ENCODE measurements at places on chromosomes 4 and X.

DNA sequence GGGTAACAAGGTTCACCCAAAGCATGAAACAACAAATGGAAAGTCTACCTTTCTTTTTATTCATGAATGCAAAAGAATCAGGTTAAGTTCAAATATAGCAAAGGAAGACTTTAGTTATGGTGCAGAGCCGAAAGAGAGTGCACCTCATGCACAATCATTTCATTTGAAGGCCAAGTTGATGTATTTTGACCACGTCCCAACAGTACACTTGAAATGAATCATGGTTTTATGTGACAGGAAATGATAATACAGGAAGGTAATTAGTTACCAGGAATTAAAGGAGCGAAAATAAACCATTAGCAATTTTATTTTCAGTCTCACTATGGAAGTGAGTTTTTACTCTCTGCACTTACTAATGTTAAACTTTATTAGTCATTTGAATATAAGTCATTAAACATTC is 281.2 kb upstream of the DIAPH2 start:
- no peak for DNase-seq

- no peak for DNase-seq
These were observed 59.7 kb downstream of the RAI2 start for GRCh38 chrX:17801431-17801830.

DNA sequence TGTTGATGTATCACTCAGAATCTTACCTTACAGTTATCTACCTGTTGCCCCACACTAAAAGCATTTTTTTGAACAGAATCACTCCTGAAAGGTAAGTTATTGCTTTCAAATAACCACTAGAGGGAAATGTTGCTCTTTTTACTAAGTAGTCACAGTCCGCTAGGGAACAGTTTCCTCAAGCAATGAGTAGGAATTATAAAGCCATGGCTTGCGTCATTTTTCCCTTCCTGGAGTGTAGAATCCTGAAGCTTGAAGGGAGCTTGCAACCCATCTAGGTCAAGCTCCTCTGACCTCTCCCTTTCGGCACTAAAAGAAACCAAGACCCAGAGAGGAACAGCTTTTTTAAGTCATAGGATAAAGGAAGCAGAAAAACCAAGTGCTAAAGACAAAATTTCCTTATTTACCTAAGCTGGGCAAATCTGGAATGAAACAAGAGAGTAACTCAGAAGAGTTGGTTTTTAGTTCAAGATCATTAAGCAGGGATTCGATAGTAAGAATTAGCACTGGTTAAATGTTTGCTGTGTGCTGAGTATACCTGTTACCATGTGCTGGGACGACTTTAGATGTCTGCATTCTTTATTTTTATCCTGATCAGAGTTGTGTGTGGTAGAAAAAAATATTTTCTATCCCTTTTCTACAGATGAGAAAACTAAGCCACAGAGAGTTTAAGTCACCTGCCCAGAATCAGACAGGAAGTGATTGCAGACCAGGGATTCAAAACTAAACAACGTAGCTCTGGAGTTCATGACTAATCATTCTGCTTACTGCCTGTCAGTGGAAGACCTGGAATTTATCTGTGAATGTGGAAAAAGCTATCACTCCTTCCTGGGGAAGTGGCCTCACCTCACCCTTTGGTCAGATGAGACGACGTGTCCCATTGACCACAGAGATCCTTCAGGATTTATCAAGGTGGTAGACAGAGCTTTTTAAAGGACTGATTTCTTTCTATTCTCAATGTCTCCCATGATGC is 631.5 kb downstream of the RAB28 start:
- DNase-seq = peak; percentile 46

- DNase-seq = peak; percentile 12
These were observed 34.1 kb upstream of the ZNF81 start for GRCh38 chrX:47802589-47802988.

DNA sequence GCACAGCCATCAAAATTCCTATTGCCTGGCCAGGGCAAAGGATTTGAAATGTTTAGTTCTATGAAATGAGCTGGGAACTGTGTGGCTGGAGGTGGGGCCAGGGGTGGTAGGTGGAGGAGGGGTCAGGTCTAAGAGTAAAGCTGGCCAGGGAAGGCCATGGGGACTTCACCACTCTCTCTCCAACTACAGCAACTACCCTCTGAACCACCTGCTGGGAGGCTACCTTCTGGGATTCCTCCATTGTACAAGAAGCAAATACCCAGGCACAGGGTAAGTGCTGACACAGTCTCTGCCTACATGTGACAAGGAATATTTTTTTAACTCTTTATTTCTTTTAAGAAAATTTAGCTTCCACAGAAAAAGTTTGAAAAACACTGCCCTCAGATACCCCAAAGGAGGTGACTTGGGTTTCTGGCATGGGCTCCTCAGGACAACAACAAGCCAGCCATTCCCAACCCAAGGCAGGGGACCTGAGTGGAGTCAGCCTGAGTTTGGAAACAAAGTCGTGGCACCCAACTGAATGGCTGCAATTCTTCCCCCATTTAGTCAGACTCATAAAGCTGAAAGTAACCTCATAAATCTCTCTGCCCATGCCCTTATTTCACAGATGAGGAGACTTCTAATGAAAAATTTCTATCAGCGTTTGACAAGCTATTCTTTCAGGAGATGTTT is 593.8 kb upstream of the DIPK2B start:
- DNase-seq = no peak

- no peak for DNase-seq
These were observed 206.7 kb downstream of the SHROOM3 start for GRCh38 chr4:76641758-76642157.

DNA sequence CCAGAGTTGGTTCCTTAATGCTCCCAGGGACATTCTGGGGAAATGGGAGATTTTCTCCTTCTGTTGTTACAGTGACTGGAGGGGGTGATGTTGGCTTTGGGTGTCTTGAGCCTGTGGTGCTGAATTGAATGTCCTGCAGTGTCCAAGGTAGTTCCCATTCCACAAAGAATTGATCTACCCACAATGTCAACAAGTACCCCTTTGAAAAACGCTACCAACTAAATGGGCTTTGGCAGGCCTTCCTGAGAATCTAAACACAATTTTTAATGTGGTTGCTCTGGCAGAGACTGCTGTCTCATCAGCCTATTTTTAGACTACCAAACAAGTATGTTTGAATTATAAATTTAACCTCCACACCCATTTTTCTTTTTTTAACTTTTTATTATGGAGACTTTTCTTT is 69.4 kb downstream of the CCKAR start:
- no peak for DNase-seq

DNA sequence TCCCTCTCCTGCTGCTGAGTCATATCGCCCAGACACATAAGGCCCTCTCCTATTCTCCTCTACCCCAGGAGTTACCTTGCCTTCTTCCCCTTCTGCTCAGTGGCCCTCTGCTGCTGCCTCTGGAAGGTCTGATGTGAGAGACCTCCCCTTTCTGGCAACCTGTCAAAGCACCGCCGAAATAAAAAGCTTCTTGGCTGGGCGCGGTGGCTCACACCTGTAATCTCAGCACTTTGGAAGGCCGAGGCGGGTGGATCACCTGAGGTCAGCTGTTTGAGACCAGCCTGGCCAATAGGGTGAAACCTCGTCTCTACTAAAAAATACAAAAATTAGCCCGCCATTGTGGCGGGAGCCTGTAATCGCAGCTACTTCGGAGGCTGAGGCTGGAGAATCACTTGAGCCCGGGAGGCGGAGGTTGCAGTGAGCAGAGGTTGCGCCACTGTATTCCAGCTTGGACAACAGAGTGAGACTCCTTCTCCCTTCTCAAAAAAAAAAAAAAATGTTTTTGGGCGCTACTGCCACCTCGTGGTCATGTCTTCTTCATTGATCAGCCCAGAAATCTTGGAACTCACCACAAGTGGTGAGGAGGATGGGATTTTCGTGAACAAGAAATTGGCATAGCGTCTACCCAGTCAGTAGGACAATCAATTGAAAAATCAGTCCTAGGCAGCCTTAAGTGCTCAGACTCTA is 8.6 kb upstream of the ZXDA start:
- DNase-seq = no peak

- no peak for DNase-seq
These were observed 7.2 kb upstream of the CTAG2 start for GRCh38 chrX:154660541-154660940.

GRCh38 chrX:140091125-140091886 is 126.0 kb upstream of the CXorf66 start:
- DNase-seq = no peak

DNA sequence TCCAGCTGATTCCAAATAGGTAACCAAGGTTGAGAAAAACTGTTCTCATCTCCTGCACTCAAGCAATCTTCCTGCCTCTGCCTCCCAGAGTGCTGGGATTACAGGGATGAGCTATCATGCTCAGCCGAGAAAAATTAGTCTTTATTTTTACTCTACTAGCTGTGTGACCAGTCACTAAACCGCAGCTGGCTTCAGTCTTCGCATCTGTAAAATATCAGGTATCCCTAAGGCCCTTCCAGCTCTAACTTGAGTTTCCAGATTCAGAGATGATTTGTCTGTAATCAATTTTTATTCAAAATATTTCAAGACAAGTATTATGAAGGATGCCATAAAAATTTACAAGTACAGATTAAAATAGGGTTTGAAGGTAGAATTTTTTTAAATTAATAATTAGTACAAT is 3.5 kb downstream of the ADH6 start:
- DNase-seq = no peak

GRCh38 chr4:168791376-168791775 is 218.7 kb downstream of the CBR4 start:
- DNase-seq = no peak

DNA sequence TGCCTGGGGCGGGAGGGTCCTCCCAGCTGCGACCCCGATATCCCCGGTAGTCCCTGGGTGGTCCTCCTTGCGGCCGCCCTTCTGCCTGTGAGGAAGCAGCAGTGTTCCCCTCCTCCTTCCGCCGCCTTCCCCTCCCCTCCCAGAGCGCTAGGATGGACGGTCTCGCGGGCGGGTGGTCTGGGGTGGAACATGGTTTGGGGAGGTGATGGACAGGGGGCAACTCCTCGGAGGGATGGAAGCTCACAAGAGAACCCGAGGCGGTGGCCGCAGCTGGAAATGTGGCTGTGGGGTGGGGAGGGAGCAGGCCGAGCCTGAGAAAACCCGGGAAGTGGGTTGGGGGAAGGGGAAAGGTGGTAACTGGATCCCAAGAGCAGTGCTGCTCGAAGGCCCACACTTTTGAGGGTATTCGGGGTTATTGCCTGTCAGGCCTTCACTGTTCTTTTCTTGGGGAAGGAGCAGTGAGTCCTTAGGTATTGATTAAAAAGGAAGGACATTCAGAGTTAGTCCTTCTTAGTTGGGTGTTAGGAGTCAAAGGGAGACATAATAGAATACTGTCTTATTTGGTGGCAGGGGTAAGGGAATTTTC is 581 bp downstream of the UBE2K start:
- DNase-seq = no peak

DNA sequence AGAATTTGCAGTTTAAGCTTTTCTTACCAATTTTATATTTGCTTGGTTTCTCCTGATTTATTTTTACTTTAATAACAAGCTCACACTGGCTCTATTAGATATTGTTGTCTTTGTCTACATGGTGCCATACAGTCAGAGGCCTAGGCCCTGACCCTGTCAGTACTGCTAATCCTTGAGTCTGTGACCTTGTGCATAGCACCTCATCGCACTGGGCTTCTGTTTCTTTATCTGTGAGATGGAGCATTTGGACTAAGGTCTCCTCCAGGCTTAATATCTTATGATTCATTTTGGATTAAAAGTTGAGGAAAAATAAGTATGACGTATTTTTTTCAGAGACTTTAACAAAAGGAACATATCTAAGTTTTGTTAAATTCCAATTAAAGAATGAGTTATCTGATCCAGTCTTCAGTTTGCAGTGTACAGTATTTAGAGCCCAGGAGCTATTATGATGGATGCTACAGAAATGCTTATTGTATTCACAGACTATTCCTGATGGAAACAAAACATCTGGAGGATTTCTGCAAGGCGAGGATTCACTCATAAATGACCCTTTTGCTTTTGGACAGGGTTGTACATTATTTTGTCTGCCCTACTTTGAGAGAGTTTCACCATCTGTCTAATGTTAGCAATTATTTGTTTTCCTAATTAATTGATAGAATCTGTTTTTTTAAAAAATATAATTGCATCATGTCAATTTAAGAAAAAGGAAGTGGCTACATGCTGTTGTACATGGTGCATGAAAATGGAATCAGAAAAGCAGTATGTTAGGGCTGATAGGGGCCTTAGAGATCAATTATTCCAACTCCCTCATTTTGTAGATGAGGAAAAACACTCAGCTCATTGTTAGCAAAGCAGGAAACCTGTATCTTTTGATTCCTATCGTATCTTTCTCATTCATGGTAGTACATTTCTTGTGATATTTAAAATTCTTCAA is 203.6 kb downstream of the BANK1 start:
- no peak for DNase-seq

- no peak for DNase-seq
These were observed 239.3 kb downstream of the GRIA2 start for GRCh38 chr4:157459785-157460184.

GRCh38 chr4:119103263-119103662 is 32.4 kb upstream of the MYOZ2 start:
- DNase-seq = peak; percentile 71

GRCh38 chr4:24174602-24175001 is 284.8 kb upstream of the PPARGC1A start:
- DNase-seq = no peak

DNA sequence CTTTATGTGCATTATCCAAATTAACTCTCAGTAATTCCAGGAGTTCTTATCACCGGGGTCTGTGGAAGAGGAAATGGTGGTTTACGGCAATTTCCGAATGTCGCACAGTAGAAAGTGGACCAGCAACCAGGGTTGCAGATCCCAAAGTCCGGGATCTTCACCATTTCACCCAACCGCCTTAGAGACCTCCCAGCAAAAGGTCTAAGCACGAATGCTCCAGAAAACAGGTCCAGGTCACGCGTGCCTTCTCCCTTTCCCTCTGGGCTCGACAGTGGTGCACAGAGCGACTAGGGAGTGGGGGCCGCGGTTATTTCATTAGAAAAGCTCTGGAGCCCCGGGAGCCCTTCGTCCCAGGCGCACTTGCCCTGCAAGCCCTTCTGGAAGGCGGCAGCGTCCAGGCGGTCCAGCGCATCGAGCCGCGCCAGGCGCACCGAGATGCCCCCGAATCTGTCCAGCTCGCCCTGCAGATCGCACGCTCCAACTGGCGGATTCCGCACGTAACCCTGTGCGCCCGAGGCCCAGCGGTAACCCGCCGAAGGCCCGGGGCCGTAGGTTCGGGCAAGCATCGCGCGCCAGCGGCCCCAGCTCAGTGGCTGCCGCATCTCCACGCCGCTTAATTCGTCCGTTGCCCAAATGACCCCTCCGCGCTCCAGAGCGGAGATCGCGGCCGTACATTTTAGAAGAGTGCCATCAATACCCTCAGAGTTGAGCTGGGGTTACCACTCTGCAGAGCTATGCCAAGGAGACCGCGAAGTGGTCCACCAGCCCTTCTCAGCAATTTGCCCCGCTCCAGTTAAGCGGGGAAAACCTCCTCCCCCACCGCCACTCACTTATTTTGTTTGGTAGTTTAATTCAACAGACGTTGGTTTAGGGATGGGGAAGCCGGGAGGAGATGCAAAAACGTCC is at the start of gene NUDT6:
TSS of gene NUDT6 (minus strand) at position 627 of the 906 bp plus-strand sequence. CDS start at position 602, 25 bp downstream.
- DNase-seq = no peak

- DNase-seq = no peak
These were observed 89.3 kb downstream of the MAD2L1 start for GRCh38 chr4:119977076-119977940.

GRCh38 chr4:53128706-53129357 is 237.0 kb downstream of the SCFD2 start:
- no peak for DNase-seq

- DNase-seq = no peak
These were observed 227.5 kb downstream of the MGST2 start for GRCh38 chr4:139892973-139893736.

- DNase-seq = no peak
These were observed 26.0 kb upstream of the SLC25A5 start for GRCh38 chrX:119442286-119442685.
